Eye (tissue), 1 donor: ENCODE measurements at places on chromosomes 7 and 10.

GRCh38 chr10:125066764-125067450 lies 93.5 kb downstream of the CTBP2 start:
- DNase-seq = no peak

DNA sequence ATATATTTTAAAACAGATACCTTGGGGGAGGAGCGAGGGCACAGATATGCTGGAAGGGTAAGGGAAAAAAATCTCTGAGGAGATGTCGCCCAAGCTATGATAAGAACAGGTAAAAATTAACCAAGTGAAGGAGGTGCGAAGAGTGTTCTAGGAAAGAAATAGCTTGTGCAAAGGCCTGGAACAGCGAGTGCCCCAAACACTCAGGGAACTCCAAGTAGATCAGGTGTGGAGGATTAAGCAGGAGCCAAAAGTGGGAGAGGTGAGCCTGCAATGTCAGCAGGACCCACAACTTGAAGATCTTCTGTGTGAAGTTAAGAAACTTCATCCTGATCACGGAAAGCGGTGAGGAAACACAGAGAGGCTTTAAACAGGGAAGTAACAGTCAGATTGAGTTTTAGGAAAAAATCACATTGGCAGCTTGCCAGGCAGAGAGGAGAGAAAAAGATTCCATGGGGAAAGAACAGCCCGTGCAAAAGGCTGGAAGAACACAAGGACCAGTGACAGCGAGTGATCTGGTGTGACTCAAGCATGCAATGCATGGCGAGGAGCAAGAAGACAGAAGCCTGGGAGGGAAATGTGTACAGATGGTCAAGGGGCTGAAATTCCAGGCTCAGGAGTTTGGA lies 30.7 kb downstream of the FGF8 start:
- no peak for DNase-seq

DNA sequence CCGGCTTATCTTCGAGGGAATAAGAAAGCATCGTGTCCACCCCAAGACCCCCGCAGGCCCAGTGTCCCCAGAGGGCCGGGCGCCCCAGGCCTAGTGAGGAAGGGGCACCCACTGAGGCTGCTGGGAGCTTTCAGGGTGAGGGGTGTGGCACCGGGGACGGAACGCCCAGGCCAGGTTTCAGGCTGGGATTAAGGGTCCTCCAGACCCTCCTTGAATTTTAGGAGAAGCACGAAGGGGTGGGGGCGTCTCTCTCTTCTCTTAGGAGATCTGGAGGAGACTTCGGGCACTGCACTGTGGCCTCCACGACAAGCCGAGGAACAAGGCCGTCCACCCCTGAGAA lies 96.8 kb downstream of the PDGFA start:
- no peak for DNase-seq

DNA sequence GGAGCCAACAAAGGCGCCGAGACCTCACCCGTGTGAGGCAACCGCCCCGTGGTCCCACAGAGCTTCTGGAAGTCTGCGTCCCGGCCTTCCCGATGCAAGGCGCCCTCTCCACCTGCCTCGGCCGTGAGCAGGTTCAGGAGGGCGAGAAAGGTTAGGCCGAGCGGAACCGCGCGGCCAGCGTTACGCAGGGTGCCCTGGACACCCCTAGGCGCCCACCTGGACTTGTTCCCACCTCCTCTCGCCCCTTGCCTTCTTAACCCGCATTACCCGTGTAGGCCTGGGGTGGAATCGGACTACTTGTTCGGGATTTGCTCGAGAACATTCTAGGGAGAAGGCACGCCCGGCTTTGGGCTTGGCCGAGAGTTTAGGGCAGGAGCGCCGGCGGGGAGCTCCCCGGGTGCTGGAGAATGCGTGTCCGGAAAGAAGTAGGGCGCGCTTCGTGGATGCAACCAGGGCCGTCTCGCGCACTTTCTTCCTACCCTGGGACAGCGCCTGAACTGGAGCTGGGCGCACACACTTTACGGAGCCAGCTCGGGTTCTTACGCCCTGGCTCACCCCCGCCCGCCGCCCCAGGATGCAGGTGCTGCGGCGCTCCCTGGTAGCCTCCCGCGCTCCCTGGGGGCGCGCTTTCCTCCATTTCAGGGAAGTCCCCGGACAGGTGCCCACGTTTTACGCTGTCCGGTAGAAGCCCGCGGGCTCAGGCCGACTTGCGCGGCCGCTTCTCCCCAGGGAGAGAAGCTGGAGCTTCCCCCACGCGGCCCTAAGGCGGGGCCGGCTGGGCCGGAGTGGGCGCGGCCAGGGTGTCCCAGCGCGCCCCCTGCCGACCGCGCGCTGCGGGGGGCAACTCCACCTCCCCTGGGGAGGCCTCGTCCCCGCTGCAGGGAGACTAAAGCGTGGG lies 74.5 kb downstream of the INSIG1 start:
- no peak for DNase-seq

GRCh38 chr7:726854-727103 lies 280 bp downstream of the DNAAF5 start:
- no peak for DNase-seq

DNA sequence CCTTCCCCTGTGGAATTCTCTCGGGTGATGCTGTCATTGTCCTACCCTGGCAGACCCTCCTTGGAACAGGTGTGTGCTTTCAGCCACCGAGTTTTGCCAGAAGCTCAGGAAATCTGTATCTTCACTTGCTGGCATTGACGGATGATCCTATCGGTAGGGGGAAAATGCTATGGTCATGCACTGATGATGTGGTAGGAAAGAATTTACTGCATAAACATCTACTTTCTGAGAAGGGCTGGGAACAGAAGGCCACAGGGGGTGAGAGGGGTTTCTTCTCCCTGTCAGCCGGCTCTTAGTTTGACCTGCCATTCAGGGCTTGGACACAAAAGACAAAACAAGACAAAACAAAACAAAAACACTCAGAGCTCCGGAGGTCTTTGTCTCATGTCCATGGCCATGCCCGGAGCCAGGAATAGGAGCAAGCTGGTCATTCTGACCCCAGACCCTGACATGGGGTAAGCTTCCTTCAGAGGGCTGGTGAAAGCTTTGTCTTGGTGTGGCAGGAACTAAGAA lies 43.6 kb upstream of the CARD11 start:
- DNase-seq = no peak

- no peak for DNase-seq
These were observed 27.4 kb upstream of the EGR2 start for GRCh38 chr10:62843600-62843999.

- DNase-seq = no peak
These were observed 11.9 kb downstream of the ANTXRL start for GRCh38 chr10:46298477-46299285.

DNA sequence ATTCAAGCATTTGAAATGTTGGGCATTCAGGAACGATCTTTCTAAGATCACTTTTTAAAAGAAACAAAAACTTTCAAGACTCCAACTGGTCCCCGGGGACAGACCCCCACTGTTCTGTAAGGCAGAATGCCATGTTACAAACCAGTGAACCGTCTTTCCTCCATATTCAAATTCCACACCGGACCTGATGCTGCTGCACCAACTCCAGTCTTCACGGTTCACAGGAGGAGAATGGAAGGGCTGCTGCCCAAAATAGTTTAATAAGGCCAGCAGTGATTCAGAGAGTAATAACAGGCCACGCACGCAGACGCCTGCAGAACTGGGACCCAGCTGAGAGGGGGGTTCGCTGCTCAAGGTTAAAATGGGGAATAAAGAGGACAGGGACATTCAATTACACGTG lies 47.2 kb downstream of the OSBPL3 start:
- peak; percentile 80 for DNase-seq

- DNase-seq = peak; percentile 58
These were observed 95.2 kb downstream of the CLEC2L start for GRCh38 chr7:139618482-139619366.

- DNase-seq = no peak
These were observed 87.4 kb downstream of the FAM107B start for GRCh38 chr10:14687340-14687739.

DNA sequence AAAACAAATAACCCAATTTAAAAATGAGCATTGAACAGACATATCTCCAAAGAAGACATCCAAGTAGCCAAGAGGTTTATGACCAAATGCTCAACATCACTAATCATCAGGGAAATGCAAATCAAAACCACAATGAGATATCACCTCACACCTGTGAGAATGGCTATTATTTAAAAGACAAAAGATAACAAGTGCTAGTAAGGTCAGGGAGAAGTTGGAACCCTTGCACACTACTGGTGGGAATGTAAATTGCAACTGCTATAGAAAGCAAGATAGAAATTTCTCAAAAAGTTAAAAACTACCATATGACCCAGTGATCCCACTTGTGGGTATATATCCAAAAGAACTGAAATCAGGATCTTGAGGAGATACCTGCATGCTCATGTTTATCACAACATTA lies 49.5 kb downstream of the SGMS1 start:
- DNase-seq = no peak

GRCh38 chr10:26374426-26374825 lies 63.7 kb upstream of the APBB1IP start:
- DNase-seq = no peak

- DNase-seq = no peak
These were observed 45.5 kb upstream of the HELLS start for GRCh38 chr10:94500063-94500462.

DNA sequence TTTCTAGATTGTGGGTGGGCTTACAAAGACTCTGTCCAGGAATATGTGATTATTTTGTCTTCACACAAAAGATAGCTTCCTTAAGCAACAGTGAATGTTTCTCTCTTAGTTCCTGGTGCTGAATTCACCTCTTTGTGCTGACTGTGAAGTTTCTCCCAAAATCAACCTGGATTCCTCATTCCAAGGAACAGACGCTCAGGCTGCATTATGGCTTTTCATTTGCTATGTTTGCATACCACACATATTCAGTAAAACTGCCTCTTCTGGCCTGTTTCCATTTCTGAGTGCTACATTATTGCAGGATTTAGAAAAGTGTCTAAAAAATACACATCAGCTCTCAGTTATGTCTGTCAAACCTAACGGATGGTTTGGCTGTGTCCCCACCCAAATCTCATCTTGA lies 21.5 kb downstream of the MACROH2A2 start:
- DNase-seq = peak; percentile 16

GRCh38 chr7:17166824-17167379 lies 131.6 kb upstream of the AHR start:
- DNase-seq = no peak

- no peak for DNase-seq
These were observed 93.2 kb downstream of the INPP5A start for GRCh38 chr10:132630666-132631337.
